Small intestine (tissue), 16 donors: ENCODE measurements at places on chromosomes 12 and 14. TPM values are rescaled to one million over a fixed set of nuclear protein-coding genes. Genes with fewer than 3 reads are reported as not detected.

DNA sequence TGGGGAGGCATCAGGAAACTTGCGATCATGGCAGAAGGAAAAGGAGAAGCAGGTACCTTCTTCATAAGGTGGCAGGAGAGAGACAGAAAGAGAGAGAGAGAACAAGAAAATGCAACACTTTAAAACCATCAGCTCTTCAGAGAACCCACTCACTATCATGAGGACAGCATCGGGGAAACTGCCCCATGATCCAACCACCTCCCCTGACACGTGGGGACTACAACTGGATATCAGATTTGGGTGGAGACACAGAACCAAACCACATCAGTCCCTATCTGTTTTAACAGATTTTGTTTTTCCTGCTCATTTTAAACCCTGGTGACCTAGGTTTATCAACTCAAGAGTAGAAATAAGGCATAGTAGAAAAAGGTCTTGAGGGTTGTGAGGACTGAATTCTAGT is 210.1 kb upstream of the PLXNC1 start:
- no peak for DNase-seq

GRCh38 chr14:92143309-92143708 is 21.5 kb downstream of the CPSF2 start:
- no peak for DNase-seq

DNA sequence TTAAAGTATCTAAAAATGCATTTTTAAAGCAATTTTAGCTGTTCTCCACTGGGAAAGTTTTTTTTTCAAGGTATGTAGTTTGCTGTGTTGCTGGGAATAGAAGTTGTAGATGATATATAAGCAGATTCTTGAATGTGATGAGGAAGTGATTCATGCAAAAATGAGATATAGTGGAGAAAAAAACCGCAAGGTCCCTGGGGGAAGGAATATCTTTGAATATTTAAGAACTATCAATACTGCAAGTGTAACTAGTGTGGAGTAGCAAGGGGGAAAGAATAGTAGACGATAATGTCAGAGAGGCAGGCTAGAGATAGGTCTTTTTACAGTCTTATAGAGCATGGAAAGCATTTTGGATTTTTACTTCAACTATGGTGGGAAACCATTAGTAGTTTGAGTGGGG is 42.5 kb downstream of the PTCSC3 start:
- DNase-seq: no peak

GRCh38 chr14:26163761-26164160 is 434.1 kb downstream of the NOVA1 start:
- DNase-seq: peak; percentile 6

DNA sequence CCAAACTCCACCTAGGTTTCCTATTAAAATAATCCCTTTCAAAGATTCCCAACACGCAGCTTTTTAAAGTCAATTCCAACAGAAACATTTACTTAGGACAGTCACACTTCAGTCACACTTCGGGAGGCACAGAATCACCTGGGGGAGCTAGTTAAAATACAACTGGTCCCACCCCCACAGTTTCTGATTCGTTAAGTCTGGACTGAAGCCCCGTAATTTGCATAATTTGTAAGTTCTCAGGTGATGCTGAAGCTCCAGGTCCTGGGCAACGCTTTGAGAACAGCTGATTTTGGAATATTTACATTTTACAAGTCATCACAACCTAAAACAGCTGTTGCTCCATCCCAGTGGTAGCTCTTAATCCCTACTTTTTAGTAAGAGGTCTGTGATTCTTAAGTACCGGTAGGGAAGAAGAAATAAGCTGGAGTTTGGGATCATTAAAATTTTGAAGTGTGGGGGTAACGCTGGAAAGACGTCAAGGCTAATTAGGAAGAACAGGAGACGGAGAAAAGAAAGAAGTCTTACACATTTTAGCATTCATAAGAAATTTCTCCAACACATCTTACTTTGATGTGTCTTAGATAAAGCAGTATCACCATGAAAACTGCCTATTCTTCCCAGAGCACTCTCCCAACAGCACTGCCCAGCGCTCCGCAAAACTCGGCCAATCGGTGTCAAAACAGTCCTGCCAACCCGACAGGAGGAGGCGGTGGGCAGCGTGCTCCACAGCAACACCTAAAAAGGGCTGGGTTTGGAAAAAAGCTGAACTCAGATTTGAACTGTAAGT is 1.1 kb downstream of the IPO8 start:
- DNase-seq: no peak

- DNase-seq: no peak
These were observed 9.2 kb downstream of the RNASE9 start for GRCh38 chr14:20551606-20552005.

DNA sequence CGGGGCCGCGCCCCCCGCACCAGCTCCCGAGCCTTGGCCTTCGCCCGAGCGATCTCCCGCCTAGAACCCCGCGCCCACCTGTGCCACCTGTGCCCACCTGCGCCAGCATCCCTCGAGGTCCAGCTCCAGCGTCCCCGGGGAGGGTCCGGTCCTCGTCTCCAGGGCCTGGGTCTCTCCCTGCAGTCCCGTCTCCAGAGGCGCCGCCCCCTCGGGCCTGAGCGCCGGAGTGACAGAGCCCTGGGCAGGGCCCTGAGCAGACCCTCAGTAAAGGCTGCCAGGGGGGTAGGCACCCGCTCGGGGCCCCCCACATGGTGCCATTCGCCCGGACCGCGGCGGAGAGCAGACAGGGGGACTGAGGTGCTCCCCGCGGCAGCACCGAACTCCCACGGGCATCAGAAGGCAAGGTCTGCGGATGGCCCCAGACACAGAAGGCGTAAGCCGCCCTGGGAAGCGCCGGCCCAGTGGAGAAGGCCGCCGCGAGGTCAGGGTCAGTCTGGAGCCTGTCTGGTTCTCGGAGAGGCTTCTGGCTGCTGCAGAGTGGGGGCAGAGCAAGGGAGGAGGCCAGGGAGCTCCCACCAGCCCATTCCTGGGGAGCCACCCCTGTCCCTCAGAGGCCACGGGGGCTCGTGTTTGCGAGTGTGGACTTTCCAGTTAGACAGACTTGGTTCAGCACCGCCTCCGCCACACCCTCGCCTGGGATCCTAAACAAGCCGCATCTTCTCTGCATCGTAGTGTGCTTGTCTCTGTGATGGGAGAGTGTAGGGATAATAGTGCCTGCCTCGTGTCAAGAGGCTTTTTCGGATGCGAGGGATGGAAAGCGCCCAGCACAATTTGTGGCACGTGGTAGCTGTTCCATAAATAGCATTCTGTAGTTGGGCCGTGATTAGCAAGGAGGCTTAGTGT is 1.1 kb upstream of the PPP1R13B start:
- peak; percentile 39 for DNase-seq

DNA sequence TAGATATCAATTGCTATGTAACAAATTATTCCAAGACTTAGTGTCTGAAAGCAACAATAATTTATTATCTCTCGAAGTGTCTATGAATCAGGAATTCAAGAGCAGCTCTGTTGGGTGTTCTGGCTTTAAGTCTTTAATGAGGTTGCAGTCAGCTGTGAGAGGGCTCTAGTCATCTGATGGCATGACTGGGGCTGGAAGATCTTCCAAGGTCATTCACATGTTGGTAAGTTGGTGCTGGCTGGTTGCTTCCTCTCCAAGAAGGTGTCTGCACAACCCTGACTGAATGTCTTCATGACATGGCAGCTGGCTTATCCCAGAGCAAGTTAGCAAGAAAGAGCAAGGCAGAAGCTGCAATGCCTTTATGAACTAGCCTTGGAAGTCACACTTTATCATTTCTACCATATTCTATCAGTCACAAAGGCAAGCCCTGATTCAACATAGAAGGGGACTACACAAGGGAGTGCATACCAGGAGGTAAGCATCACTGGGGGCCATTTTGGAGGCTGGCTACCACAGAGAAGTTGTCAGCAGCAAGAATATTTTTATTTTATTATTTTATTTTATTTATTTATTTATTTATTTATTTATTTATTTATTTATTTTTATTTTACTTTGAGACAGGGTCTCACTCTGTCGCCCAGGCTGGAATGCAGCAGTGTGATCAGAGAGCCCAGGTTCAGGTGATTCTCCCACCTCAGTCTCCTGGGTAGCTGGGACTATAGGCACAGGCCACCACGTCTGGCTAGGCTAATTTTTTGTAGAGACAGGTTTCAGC is 7.6 kb upstream of the SLC38A2 start:
- no peak for DNase-seq

DNA sequence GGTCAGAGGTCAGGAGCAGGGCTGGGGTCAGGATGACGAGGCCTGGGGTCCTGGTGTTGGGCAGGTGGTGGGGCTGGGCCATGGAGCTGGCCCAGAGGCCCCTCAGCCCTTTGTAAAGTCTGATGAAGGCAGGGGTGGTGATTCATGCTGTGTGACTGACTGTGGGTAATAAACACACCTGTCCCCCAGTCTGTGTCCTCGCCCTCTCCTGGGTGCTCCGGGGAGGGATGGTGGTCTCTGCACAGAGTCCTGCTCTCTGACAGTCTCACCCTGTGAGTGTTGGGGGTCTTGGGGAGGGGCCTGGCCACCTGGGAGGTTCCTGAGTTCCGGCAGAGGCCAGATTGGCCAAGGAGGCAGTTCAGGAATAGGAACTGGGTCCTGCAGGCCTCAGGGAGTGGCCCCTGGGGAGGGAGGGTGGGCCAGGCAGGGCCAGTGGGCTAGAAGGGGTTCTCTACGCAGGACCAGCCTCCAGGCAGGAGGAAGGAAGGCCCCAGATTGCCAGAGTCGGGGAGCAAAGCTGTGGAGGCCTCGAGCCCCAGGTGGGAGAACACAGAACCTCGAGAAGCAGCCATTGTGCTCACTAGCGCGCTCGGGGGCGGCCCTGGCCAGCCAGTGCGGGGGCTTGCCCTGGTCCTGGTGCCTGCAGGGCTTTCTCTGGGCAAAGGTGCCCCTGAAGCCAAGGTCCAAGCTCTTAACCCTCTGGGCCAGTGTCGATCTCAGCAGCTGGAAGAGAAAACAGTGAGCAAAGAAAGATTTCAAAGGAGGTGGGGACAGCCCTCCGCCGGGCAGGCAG is 14.4 kb downstream of the ACADS start:
- no peak for DNase-seq

DNA sequence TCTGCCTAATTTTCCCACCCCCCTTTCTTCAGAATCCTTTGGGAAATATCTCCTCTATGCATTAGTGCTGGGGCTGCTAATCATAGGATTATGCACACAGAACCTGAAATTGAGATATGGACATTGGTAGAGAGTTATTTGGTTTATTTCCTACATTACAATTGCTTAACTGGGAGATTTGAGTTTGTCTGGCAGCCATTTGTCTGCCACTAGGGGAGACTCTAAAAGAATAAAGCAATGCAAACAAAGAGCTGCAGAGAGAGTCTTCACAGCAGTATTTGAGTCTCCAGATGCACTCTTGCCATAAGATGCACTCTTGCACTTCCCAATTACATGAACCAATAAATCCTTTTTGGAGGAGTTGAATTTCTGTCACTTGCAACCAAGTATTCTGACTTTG is 12.0 kb upstream of the PCNX4 start:
- no peak for DNase-seq

DNA sequence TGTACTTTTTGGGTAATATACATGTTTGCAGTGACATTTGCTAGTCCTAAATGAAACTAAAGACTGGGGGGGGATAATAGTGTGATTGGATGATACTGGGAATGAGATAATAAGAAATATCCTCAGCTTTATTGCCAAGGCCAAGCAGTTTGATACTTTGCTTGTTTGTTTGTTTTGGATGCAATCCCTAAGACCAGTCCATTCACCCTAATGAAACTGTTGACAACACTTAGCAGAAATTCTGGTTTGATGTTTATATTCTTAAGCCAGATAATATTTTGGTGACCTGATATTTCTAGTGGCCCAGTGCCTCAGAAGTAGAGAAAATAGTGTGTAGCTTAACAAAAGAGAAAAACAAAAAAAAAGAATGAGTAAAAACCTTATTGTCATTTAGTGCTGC is 1.8 kb downstream of the PHC1 start:
- no peak for DNase-seq

DNA sequence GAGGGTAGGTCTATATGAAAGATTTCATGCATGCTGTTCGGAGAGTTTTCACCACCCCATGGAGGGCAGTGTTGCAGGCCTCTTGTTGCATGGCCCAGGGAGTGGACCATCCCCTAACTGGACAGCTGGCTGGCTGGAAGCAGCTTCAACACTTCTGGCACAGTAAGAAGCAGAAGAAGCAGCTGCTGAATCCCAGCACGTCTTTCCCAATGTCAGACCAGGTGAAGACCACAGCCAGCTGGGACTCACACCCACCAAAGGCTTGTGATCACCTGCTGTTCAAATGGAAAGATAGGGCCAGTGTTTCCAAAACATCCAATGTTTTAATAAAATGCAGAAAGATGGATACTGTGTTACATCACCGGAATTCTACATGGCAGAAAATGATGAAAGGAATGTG is 1423.6 kb downstream of the AACS start:
- no peak for DNase-seq

- DNase-seq: no peak
These were observed 112.7 kb downstream of the NT5DC3 start for GRCh38 chr12:103728323-103728722.

- no peak for DNase-seq
These were observed 129.5 kb downstream of the EXOC5 start for GRCh38 chr14:57139173-57139572.

The CD163L1 gene
- polyA plus RNA-seq: 1.2 TPM

The ACSM4 gene
- polyA plus RNA-seq: not detected

The ZNF664 gene
- 104 TPM for polyA plus RNA-seq
